ENCODE measurements at places on chromosomes 1 and 21.

DNA sequence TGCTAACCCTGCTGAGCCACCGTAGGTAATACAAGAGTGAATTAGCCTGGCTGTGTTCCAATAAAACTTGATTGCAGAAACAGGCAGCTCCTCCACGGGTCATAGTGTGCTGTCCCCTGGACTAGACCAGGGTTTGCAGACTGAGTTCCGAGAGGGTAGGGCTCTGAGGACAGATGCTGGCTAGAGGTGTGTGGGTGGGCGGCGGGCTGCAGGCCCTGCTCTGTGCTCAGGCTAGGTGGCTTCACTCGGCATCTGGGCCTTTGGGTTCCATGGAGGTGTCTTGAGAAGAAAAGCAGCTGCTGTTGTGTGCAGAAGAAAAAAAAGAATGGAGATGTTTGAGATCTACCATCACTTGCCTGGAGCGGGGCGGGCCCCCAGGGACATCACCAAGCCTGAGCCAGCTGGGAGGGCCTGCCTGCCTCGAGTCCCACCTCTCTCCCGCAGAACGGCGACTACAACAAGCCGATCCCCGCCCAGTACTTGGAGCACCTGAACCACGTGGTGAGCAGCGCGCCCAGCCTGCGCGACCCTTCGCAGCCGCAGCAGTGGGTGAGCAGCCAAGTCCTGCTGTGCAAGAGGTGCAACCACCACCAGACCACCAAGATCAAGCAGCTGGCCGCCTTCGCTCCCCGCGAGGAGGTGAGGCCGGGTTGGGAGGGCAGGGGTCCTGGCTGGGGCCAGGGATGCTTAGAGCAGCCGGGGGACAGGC lies 7.9 kb downstream of the TMEM201 start:
- no peak for DNase-seq

- DNase-seq: no peak
These were observed 6.0 kb upstream of the LINGO4 start for GRCh38 chr1:151811181-151811580.

GRCh38 chr1:106292130-106292529 lies 764.3 kb upstream of the PRMT6 start:
- no peak for DNase-seq

DNA sequence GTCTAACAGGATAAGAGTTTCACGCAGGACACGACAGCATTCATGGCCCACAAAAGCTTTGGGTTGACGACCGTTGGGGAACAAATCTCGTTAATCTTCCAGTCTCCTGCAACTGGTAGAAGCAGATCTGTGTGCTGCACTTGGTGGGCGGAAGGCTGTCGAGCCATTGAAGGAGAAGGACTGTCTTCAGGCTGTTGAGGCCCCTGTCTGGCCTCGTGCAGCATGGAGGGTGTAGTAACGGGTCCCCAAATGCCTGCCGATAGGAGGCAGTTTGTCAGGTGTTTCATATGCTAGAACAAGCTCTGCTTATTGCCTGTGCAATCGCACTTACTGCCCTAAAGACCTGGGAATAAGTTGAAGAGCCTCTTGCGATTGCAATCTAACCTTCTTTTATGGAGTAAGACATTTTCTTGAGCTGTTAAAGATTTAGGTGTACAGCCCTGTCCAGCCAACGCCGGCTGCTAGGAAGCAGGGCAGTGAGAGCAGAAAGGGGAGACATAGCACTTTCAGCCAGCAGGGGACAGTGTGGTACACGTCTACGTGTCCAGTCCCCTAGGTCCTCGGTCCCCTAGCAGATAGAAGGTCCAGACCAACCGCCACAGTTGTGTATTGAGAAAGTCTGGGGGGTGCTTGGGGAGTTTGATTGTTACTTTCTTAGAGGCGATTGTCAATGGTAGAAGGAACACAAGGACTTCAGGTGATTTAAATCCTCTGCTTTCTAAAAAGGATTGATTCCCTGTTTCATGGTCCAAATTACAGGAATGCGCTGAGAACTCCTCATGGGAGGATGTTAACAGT lies 102.3 kb upstream of the TMPRSS2 start:
- peak; percentile 15 for DNase-seq

DNA sequence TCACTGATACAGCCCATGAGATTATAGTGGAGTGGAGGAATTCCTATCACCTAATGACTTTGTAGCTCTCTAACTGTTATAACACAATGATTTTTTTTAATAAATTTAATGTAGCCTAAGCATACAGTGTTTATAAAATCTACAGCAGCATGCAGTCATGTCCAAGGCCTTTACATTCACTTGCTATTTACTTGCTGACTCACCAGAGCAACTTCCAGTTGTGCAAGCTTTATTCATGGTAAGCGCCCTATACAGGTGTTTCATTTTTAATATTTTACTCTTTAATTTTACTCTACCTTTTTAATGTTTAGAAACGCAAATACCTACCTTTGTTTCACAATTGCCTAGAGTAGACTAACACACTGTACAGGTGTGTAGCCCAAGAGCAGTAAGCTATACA lies 1652.2 kb downstream of the BRINP3 start:
- no peak for DNase-seq
